ENCODE measurements at places on chromosomes 4 and X.
A peak's percentile ranks its signal among the peaks of the same experiment; 100 is the strongest.

DNA sequence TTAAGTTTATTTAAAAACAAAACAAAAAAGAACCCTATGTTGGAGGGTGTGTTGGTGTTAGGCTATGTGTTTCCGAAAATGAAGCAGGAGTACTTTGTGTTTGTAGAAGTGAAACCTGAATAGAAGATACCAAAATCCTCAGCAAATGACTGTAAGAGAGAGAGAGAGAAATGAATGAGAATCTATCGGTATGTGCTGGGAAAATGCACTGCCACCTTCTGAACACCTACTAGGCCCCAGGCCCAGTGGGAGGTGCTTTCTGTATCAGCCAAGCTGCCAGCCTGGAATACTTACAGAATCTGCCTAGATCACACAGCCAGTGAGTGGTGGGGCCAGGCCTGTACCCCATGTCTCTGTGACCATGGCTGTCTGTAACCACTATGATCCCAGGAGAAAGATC lies 14.9 kb upstream of the PIM2 start:
- no peak overlapping the region for H3K4me3 ChIP-seq
- no peak overlapping the region for H3K27ac ChIP-seq
- no peak for DNase-seq
- H3K27me3 ChIP-seq = no peaks in the 10 kb centered on the region
- no peaks in the 10 kb centered on the region for H3K36me3 ChIP-seq

DNA sequence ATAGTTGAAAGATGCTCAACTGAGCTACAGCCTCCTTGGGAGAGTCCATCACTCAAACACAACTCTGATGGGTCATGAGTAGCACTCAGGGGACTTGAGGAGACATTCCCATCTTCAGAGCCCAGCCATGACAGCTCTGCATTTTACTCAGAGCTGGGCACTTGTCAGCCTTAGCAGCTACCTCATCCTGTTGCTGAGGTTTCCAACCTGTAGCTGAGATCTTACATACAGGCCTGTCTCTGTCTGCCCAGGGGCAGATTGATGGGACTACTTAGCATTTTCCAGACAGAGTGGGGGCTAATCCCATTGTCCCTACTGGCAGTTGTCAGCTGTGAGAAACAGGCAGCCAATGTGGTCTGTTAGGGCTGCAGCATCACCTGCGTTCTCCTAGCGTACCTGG lies 3.5 kb downstream of the FHDC1 start:
- H3K4me1 ChIP-seq = no peaks in the 10 kb centered on the region
- no peaks in the 10 kb centered on the region for H3K27me3 ChIP-seq
- no peak for DNase-seq
- no peak overlapping the region for H3K4me3 ChIP-seq
- H3K27ac ChIP-seq = no peak overlapping the region
- no peaks in the 10 kb centered on the region for H3K36me3 ChIP-seq

GRCh38 chr4:125398263-125399002 lies 83.7 kb downstream of the FAT4 start:
- no peak overlapping the region for H3K4me3 ChIP-seq
- H3K4me1 ChIP-seq = no peaks in the 10 kb centered on the region
- DNase-seq = no peak
- H3K36me3 ChIP-seq = no peaks in the 10 kb centered on the region
- H3K27ac ChIP-seq = no peak overlapping the region

GRCh38 chr4:6986072-6986780 lies 56.9 kb upstream of the TADA2B start:
- H3K27ac ChIP-seq = peak overlapping the region; percentile 56
- no peaks in the 10 kb centered on the region for H3K36me3 ChIP-seq
- no peak for DNase-seq
- H3K4me1 ChIP-seq = peaks cover 29% of the 10 kb centered on the region
- no peaks in the 10 kb centered on the region for H3K27me3 ChIP-seq

Measured in Caco-2 (cell line).